Thymus (tissue), 14 donors: ENCODE measurements at places on chromosomes 13 and 19.

GRCh38 chr13:31001647-31002046 lies 69.2 kb downstream of the TEX26 start:
- DNase-seq: no peak

DNA sequence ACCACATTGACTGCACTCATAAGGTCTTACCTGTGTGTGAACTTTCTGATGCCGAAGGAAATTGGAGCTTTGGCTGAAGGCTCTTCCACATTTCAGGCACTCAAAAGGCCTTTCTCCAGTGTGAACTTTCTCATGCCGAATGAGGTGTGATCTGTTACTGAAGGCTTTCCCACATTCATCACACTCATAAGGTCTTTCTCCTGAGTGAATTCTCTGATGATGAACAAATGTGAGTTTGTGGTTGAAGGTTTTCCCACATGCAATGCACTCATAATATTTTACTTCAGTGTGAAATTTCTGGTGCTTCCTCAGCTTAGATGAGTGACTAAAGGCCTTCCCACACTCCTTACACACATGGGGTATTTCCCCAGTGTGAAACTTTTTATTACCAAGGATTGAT lies 5.7 kb downstream of the ZNF132 start:
- no peak for DNase-seq

- DNase-seq: no peak
Observed at GRCh38 chr19:40081411-40081810, 9.3 kb downstream of the ZNF780A start.

- no peak for DNase-seq
Observed at GRCh38 chr13:35086667-35087066, 144.6 kb downstream of the NBEA start.

GRCh38 chr13:44191504-44192171 lies 182.0 kb upstream of the SERP2 start:
- no peak for DNase-seq

GRCh38 chr13:51564252-51564651 lies 20.0 kb upstream of the WDFY2 start:
- DNase-seq: no peak

DNA sequence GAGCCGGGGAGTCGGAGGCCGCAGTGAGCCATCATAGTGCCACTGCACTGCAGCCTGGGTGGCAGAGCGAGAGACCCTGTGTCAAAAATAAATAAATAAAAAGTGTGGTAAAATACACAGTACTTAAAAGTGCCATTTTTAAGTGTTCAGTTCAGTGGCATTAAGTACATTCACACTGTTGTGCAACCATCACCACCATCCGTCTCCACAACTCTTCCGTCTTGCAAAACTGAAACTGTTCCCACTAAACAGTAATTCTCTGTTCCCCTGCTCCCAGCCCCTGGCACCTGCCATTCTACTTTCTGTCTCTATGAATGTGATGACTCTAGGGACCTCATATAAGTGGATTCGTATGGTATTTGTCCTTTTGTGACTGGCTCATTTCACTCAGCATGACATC lies 13.3 kb downstream of the SLC25A42 start:
- no peak for DNase-seq

DNA sequence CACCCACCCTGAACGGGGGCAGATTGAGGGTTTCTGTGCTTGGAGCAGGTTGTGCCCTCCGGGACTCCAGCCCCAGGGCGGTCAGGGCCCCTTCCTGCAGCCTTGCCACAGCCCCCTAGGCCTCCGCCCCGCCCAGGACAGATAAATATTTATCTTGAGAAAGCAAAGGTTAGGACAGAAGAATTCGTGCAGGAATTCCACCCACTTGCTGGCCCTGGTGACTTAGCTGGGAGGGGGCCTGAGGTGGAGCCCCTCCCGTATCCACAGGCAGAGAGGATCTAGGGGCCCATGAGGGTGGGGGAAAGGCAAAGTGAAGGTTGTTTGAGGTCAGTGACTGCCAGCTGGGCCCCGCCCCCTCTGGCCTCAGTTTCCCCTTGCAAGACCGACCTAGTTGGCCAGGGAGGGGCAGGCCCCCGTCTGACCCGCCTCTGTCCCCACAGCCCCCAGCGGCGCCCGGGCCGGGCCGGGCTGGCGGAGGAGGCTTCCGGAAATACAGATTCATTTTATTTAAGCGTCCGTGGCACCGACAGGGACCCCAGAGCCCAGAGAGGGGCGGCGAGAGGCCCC lies 5.2 kb downstream of the MIDN start:
- no peak for DNase-seq

DNA sequence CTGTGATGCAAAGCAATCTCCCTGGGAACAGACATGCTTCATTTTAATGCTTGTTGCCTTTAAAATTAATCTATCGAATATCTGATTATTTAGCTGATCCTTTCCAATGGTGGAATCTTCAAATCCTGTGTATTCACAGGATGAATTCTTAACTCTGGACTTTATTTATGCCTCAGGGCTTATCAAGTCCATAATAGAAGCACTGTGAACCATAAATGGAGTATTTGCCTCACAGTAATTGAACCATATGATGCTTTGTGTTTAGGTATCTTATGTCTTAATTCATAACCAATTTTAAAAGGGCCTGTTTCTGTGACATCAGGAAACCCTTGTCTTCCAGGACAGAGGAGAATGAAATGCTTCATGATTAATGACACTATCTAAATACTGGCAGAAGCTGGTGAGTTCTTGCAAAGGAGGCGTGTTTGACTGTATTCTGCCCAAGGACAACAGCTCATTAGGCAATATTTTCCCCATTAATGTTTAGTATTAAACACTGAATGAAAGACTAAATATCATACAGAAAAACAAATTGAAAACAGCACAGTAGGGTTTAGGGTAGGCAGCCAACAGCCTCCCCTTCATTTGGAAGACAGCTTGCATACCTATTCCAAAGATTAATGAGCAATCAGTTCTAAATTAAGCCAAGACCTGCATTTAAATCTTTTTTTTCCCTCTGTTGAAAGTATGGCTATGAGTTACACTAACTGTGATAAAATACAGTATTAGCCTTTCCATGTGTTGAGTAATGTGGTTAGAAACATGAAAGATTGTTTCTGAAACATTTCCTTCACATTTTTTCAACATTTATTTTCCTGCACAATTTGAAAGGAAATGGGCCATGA lies 709.4 kb downstream of the PCDH9 start:
- no peak for DNase-seq

- DNase-seq: no peak
Observed at GRCh38 chr13:78160793-78161192, 242.2 kb upstream of the EDNRB start.
